Stimulated activated CD4-positive, alpha-beta T cell treated with anti-CD3 and anti-CD28 coated beads, TNF-alpha, amount 100 ng/mL, for 4 hours (primary cell): ENCODE measurements at places on chromosomes 5 and 9.

GRCh38 chr5:155587458-155587857 is 573.9 kb downstream of the KIF4B start:
- no peak for DNase-seq

GRCh38 chr9:133194597-133194996 is 14.5 kb downstream of the OBP2B start:
- no peak for DNase-seq

GRCh38 chr9:136950656-136951276 is 1.3 kb upstream of the LCN12 start:
- no peak for DNase-seq

GRCh38 chr9:81653240-81653639 is 36.1 kb downstream of the TLE1 start:
- no peak for DNase-seq

GRCh38 chr9:127479507-127480081 is 28.3 kb downstream of the LRSAM1 start:
- DNase-seq, result no peak

- no peak for DNase-seq
Observed at GRCh38 chr5:105730982-105731381, 1939.8 kb downstream of the EFNA5 start.

DNA sequence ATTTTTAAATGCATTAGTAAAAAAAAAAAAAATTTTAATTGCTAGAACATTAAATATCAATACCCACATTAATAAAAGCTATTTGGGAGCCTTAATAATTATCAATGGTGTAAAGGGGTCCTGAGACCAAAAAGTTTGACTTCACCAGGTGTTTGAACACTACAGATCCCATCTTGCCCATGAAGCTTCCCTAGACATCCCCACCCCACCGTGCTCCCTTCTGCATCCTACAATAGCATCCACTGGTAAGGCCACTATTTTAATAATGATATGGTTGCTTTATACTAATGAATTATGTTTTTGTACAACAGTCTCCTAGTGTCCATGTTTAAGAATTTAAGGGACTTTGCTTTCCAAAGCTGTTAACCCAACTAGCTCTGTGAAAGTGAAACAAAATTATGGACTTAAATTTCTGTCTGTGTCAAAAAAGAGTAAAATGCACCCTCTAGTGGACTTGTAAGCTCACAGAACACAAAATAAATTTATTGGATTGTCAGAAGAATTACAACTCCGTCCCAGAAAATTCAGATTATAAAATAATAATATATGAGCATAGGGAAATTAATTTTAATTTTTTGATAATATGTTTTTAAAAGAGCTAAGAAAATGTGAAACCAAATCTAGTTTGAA is 76.0 kb downstream of the ARL15 start:
- no peak for DNase-seq

DNA sequence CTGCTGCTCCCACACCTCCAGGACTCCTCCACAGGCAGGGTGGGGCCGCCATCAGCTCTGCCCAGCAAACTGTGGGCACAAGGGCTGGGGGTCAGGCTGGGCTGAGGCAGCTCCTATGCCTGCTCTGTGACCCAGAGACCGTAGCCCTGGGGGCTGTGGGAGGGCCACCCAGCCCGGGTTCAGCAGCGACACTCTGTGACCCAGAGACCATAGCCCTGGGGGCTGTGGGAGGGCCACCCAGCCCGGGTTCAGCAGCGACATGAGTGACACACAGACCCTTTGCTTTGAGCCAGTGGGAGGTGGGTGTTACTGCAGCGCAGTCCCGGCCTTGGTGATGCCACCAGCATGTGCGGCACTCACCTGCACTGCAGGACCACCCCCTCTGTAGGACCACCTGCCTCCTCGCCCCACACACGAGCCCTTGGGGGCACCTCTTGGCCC is 118.9 kb upstream of the LPCAT1 start:
- no peak for DNase-seq

DNA sequence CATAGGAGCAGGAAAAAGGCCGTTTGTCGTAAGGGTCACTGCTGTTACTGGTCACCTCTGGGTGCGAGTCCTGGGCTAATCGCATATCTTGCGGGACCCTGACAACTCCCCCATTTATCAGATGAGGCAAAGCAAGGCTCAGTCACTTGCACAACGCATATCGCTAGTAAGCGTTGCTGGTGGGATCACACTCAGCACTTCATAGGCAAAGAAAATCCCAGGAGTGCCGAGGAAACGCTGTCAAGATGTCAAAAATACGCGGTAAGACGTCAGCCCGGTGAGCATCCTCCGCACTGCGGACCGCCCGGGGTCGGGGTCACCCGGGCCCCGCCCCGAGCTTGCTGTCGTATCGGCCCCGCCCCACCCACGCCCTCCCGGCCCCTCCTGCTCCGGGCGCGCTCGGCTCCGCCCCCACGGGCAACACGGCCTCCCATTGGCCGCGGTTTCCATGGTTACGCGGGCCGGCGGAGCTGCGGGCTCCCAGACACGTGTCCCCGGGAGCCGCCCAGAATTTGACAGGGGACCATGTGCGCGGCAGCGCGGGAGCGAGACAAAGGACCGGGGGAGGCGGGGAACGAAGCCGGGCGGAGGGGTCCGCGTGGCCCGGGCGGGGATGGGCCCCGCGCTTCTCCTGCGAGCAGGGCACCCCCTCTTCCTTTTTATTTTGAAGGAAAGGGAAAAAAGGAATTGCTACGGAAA is 80.2 kb upstream of the IER5L start:
- peak; percentile 89 for DNase-seq

DNA sequence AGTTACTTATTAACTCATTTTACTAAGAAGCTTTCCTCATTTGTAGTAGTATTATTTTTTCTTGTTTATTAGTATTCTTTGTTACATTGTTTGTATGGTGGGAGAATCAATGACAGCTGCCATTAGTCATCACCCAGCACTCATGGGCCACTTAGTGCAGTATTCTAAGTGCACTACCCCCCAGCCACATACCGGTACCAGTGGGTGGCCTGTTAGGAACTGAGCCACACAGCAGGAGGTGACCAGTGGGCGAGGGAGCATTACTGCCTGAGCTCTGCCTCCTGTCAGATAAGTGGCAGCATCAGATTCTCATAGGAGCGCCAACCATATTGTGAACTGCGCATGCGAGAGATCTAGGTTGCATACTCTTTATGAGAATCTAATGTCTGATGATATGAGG is 24.2 kb upstream of the CAMLG start:
- no peak for DNase-seq

DNA sequence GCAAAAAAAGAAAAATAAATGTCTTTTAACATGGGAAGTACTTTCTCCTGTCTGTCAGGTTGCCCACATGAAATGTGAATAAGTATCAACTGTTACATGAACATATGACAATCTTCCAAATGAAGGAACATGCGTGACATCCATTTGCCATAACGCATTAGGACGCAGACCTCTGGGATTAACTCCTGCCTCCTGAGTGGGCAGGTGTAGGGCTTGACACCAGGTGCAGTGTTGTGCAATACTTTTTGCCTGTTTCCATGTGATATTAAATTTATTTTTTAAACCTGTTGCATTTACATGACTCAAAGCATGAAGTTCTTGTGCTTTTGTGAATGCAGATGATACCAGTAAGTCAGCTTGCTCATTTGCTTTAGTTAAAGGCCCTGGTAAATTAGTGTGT is 8.7 kb upstream of the TMEM141 start:
- no peak for DNase-seq

DNA sequence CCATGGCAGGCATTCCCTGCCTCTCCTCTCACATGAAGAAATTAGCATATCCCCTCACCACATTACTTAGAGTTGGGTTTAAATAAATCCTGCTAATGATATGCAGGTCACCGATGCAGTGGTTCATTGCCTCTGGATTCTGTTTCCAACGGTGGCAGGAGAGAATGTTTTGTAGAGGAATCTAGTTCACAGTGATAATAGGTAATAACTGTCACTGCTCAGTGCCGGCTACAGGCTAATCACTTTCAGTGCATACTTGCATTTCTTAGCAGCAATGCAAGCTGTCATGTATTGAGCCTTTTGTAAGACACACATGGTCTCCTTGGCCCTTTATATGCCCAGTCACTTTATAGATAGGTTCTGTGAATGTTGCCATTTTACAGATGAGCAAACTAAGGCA is 59.5 kb upstream of the INSYN2B start:
- DNase-seq, result no peak

GRCh38 chr5:90682278-90682677 is 123.7 kb downstream of the ADGRV1 start:
- DNase-seq, result no peak

- no peak for DNase-seq
Observed at GRCh38 chr9:131114084-131114535, 11.3 kb upstream of the NUP214 start.

DNA sequence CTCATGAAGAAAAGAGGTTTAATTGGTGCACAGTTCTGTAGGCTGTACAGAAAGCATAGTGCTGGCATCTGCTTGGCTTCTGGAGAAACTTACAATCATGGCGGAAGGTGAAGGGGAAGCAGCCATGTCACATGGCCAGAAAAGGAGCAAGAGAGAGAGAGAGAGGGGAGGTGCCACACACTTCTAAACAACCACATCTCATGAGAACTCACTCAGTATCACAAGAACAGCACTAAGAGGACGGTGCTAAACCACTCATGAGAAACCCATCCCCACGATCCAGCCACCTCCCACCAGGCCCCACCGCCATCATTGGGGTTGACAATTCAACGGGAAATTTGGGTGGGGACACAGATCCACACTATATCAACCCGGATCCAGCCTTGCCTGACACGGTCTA is 28.8 kb upstream of the IER5L start:
- no peak for DNase-seq
